Activated naive CD8-positive, alpha-beta T cell treated with anti-CD3 and anti-CD28 coated beads, Interleukin-2, amount 50 U/mL, for 16 hours (primary cell): ENCODE measurements at places on chromosomes 4 and X.

- no peak for DNase-seq
These were observed 537.4 kb upstream of the PCDH7 start for GRCh38 chr4:30182786-30183185.

DNA sequence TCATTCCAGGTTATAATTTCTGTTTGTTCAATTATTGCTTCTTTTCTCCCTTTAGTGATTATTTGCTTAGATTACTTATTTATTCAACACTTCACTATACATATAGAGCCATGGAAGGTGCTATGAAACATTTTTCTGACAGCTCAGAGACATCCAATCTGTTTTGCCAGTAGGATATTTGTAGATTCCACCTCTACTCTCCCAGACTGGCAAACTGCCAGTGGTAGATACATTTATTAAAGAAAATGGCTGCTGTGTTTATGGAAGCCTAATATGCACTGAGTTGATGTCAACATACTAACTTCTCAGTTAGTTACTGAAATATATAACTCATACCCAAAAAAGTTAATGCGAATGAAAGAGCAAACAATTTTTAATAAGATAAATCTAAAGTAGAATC, 348.6 kb downstream of the TRAM1L1 start:
- DNase-seq, result no peak

- no peak for DNase-seq
These were observed 335.0 kb upstream of the TENM3 start for GRCh38 chr4:181908168-181908567.

DNA sequence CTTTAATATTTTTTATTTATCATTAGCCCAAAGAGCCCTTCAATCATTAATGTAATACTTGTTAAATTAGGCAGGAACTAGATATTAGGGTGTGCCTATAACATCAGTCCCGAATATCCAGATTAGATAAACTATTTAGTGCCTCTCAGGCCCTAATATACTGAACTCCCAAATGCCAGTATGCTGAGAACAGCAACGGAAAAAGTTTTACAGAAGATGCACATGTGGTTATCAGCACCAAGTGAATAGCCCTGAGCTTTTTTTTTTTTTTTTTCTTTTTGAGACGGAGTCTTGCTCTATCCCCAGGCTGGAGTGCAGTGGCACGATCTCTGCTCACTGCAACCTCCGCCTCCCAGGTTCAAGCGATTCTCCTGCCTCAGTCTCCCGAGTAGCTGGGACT, 13.0 kb upstream of the ELF2 start:
- no peak for DNase-seq

- no peak for DNase-seq
These were observed 285.9 kb downstream of the KCTD8 start for GRCh38 chr4:44162538-44163270.

DNA sequence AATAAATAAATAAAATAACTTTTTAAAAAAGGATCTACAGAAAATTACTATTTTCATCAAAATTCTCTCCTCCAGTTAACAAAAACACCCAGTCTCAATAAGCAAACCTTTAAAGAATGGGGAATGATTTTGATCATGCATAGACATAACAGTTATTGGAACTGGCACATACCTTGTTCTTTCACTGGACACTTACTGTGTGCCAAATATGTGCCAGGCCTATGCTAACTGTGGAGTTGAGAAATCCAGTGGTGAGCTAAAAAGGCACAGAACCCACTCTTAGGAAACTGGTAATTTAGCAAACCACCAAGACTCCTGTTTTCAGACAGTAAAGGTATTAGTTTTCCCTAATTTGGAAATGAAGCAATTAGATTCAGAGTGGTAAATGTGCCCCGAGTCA, 39.1 kb downstream of the CLOCK start:
- no peak for DNase-seq

DNA sequence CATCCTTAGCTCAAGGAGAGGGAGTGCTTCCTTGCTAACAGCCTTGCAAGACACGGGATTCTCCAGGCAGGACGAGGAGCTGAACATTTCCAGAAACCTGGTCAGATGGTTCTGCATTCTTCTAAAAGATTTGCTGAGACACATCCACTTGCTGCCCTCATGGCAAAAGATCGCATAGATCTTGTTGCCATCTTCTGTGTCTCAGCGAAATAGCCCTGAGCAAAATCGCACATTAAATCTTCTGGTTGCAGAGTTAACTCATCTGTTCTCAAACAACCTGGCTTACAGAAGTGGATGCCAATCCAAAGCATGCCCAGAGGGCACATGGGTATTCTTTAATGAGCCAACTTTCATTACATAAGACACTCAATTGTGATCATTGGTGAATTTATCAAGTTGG, 167.5 kb downstream of the PRKX start:
- no peak for DNase-seq

- DNase-seq, result no peak
These were observed 128.6 kb downstream of the RASL11B start for GRCh38 chr4:52990706-52991105.

- no peak for DNase-seq
These were observed 30.4 kb upstream of the TMSB15A start for GRCh38 chrX:102546828-102547493.

GRCh38 chrX:107667426-107667825, 39.1 kb downstream of the PRPS1 start:
- no peak for DNase-seq

- DNase-seq, result no peak
These were observed 259.2 kb downstream of the GPC3 start for GRCh38 chrX:133726211-133726630.

- DNase-seq, result no peak
These were observed 324.3 kb upstream of the SLIT2 start for GRCh38 chr4:19927381-19927780.

- no peak for DNase-seq
These were observed 281.3 kb upstream of the FTHL17 start for GRCh38 chrX:31353095-31353494.

DNA sequence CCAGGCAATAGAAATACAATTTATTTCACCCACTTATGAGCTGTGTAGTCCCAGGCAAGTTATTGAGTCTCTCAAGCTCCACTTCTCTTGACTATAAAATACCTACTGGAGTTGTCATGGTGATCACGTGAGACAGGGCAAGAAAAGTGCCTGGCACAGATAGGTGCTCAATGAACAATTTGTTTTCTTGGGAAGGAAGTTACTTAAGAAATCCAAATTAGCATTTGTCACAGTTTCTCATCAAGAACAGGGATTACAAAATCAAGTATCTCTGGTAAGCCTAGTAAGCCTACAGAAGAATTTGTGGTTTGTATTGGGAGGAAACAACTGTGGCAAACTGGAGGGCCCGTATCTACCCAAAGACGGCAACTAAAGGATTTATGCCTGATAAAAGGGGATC, 37.5 kb upstream of the RASGEF1B start:
- no peak for DNase-seq

DNA sequence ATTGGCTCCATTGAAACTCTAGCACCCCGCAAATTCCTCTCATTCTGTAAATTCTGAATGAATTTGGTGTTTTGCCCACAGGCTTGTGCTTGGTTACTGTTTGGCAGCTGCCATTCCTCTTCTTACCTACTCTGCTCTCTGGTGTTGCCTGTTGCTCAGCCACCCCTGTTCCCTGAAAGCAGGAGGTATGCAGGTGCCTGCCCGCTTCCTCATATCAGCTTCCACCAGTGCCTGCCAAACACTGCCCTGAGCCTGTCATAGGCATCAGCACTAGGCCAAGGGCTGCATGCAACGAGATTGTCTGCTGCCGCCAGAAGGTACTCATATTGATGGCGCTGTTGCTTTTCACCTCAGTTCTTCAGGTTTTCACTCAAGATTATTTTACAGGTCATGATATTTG, 978.1 kb downstream of the C4orf33 start:
- no peak for DNase-seq

DNA sequence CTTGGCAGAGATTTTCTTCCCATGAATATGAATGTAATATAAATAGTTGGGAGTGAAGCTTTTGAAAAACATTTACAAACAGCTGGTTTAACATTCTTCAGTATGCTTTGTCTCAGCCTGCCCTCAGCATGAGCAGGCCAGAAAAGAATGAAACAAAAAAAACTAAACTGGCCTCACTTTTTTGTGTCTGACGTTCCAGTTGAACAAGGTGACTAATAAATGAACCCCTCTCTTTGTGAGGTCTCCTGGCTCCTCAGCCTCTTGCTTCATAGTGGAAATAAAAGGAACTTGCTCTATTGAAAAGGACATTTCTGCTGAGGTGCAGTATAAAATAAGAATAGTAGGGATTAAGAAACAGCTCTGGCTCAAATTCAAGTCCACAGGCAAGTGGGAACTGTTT, 9.4 kb downstream of the CHST7 start:
- no peak for DNase-seq
